ENCODE measurements at places on chromosomes 3 and 15. TPM values are rescaled to one million over a fixed set of nuclear protein-coding genes. Genes with fewer than 3 reads are reported as not detected.

ARF4 gene
- 212 TPM for total RNA-seq

SMCO1 gene
- not detected for total RNA-seq

SPINT1 gene
- total RNA-seq = not detected

FSIP1 gene
- 0.37 TPM for total RNA-seq

GRCh38 chr15:76340198-76340802, 3.7 kb downstream of the ISL2 start:
- no peak for DNase-seq

GRCh38 chr3:16529264-16529663, 15.8 kb upstream of the RFTN1 start:
- no peak for DNase-seq
